AG09309 (cell line): ENCODE measurements at places on chromosomes 7 and 10.

GRCh38 chr7:47548546-47548945 is 33.4 kb downstream of the TNS3 start:
- no peak for DNase-seq

DNA sequence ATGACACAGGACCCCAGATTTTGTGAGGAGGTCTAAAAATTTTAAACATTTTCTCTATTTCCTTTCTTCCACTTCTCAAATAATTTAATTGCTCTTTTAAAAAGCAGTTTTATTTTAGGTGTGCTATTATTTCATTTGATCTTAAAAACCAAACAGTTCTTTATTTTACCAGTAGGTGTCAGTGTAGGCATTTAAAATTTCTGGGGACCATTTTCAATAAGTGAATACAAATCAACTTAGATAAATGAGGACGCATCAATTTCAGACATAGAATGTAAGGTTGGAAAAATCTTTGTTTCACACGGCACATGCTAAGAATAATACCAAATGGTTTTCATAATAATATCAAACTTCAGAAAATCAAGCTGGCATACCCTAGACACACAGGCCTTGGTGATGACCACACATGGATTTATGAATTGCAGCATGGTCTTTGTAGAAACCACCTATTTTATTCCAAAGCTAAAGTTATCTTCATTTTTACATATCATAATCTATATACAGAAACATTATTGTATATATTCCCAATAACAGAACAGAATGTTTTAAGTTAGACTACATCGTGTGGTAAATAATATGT is 127.6 kb upstream of the SLC26A5 start:
- peak; percentile 5 for DNase-seq

DNA sequence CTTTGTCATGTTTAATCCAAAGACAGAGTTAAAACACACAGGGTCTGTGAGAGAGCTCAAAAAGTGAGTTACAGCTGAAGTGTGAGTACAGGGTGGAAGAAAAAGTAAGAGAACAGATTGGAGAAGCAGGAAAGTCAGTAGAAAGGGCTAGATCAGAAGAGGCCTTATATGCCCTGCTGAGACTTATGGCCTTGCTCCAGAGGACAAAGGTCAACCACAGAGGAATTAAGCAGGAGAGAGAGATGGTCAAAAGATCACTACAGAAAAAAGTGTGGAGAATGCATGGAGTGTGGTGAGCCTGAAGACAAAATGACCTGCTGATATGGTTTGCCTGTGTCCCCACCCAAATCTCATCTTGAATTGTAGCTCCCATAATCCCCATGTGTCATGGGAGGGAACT is 213.8 kb downstream of the NEBL start:
- DNase-seq: no peak

DNA sequence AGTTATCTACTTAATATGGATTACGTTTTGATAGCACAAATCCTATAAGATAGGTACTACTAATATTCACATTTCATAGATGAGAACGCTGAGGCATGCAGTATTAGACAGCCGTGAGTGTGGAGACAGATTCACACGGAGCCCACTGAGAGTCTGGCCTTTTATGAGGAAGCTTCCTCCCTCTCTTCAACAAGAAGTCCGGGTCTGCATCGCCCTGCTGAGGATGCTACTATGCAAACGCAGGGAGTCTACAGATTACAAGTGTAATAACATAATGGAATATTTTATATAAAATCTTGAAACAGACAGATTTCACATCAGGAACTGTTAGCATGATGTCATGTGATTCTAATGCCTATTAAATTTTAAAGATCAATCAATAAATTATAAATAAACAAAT is 255.9 kb upstream of the GLI3 start:
- no peak for DNase-seq

GRCh38 chr7:24920451-24921361 is 59.3 kb downstream of the OSBPL3 start:
- no peak for DNase-seq

DNA sequence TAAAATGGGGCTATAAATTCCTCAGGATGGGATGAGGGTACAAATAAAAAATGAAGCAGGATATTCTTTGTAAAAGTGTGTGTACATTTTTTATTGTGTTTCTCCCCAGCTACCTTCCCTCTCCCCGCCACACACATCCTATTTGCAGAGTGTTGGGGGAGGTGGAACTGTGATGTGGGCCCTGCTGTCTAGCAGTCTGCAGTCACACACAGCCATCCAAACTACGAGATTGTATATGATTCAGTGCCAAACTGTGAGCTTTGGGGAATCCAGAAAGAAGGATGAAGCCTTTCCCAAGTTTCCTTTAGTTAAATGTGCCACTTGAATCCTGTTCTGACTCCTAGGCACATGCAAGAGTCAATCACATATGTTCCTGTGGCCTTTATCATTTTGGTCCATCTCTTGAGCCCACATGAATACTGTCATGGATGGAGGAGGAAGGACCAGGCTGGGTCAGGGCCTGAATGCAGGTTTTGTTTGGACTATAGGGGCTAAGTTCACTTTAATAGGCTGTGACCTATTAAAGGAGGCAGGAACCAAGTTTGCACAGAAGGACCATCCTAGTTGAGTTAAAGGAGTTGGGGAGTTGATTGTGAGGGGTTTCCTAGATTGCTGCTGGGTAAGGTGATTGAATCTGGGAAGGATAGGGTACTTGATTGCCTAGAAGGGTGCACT is 1.1 kb upstream of the SEMA4G start:
- no peak for DNase-seq

DNA sequence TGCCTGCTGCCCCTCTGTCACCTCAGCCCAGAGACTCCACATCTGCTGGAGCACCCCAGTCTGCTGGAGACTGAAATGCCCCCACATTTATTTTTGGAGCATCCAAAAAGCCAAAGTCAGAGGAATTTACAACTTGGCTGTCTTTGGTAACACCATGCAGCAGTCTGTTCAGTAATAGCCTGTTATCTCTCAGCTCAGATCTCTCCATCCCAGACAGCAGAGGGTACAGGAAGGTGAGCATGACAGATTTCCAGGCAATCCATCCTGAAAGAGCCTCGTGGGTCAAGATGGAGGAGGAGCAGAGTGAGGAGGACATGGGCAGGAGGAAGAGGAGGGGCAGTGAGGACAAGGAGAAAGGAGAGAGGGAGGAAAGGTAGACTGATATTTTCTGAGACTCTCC is 55.9 kb downstream of the GRID1 start:
- no peak for DNase-seq

DNA sequence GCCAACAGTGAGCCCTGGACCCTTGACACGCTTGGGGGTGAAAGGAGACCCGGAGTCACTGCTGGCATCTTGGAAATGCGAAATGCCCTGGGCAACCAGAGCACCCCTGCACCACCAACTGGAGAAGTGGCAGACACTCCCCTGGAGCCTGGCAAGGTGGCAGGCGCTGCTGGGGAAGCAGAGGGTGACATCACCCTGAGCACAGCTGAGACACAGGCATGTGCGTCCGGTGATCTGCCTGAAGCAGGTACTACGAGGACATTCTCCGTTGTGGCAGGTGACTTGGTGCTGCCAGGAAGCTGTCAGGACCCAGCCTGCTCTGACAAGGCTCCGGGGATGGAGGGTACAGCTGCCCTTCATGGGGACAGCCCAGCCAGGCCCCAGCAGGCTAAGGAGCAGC is 98.5 kb downstream of the TACC2 start:
- DNase-seq: no peak

- DNase-seq: no peak
Observed at GRCh38 chr7:150432915-150433892, 17.2 kb upstream of the GIMAP8 start.

DNA sequence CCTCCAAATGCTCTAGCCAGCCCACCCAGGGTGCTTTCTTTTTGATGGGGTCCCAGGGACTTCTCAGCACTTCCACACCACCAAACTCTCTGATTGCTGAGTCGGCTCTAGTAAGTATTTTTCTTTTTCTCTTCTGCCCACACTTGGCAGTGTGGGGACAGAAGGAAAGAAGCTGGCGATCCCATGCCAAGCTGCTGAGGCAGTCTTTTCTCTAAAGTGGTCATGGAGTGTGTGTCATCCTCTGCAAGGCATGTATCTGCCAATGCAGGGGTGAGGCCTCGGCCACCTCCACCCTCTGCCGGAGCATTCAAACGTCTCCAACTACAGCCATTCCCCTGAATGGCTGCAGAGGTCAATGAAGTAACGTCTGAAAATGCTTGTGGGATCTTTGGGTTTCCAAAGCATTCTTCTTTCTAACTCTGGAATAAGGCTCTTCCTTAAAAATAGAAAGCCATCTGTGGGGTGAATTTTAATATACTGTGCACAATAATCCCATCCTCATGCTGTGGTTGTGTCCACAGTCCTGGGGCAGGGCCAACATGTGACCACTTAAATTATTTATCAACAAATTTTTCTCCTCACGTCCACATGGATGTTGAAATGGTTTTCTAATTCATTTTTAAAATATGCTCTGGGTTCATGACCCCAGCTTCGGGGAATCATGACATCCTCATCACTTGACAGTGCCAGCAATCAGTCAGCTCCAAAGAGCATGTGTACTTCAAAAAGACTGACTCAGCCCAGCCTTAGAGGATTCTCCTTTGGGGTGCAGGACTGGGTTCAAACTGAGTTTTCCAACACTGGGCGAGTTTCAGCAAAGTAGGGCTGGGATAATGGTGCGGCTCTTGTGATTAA is 171.3 kb upstream of the ITGB1 start:
- DNase-seq: peak; percentile 97

- DNase-seq: no peak
Observed at GRCh38 chr7:45122975-45123860, 11.7 kb upstream of the TBRG4 start.

DNA sequence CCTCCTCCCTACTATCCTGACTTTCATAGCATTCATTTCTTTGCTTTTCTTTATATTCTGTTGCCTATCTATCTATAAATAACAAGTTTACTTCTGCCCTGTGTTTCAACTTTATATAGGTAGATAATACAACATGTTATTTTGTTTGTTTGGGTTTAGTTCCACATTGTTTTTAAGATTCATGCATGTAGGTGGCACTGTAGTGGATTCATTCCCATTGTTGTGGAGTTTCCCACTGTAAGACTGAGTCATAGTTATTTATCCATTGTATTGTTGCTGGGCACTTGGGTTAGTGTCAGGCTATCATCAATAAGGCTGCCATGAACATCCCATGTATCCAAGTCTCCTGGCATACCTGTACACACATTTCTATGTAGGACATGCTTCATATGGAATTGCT is 127.7 kb downstream of the ARHGAP22 start:
- DNase-seq: no peak

GRCh38 chr10:33365301-33365700 is 30.8 kb upstream of the NRP1 start:
- no peak for DNase-seq

- no peak for DNase-seq
Observed at GRCh38 chr7:151110941-151111645, 24.8 kb downstream of the AGAP3 start.

DNA sequence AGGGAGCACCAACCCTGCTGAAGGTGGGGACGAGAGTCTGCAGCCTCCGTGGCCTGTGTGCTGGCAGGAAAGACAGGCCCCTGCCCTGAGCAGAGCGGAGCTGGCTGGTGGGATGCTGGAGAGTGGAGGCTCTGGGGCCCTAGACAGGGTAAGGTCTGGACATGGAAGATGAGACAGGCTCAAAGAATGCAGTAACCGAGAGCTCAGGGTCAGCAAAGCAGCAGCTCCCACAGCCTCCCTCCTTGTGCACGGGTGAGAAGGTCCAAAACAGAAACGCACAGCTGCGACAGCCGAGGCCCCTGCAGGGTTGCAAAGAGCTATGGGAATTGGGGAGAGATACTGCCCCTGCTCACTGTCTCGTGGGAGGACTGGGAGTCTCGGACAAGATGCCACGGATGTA is 80.5 kb downstream of the TNS3 start:
- no peak for DNase-seq

DNA sequence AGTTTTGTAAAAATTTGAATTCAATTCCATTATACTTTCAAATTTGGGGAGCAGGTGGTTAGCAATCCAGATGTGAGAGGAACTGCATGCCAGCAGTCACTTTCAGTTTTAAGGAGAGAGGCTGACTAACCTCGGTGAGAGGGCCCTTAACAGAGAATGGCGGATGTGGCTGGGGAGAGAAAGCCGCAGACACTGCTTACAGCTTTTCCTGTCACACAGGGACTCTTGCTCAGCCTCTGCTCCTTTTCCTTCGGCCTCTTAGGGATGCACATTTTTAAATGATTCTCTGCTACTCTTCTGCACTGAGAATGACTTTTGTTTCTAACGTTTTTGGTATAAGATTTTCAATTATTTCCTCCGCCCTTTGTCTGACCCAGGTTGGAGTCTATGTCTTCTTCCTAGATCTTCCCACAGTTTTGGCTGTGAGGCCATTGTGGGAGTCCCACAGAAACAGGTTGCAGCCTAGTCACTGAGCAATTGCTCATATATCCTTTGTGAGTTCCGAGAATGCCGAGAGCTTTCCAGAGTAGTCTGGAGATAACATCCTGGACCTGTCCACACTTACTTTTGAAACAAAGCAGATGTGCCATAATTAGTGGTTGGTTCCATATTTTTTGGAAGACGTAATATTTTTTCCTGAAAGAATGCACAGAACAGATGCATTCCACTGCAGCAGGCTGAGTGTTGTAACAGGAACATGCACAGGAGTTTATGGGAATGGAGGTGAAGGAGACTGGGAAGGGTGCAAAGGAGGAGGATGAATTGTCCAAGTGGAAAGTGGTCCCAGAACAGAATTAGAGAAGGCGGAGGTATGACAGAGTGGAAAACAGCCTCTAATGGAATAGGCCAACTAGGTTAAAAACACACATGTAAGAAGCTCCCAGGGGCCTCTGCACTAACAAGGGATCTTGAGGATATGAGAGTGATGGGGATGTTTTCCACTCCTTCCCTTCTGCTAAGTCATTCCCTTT is 168.0 kb upstream of the ZNF32 start:
- DNase-seq: peak; percentile 89

- no peak for DNase-seq
Observed at GRCh38 chr10:77245953-77246352, 391.7 kb downstream of the KCNMA1 start.

GRCh38 chr10:79413196-79413595 is 32.2 kb downstream of the ZCCHC24 start:
- DNase-seq: no peak

DNA sequence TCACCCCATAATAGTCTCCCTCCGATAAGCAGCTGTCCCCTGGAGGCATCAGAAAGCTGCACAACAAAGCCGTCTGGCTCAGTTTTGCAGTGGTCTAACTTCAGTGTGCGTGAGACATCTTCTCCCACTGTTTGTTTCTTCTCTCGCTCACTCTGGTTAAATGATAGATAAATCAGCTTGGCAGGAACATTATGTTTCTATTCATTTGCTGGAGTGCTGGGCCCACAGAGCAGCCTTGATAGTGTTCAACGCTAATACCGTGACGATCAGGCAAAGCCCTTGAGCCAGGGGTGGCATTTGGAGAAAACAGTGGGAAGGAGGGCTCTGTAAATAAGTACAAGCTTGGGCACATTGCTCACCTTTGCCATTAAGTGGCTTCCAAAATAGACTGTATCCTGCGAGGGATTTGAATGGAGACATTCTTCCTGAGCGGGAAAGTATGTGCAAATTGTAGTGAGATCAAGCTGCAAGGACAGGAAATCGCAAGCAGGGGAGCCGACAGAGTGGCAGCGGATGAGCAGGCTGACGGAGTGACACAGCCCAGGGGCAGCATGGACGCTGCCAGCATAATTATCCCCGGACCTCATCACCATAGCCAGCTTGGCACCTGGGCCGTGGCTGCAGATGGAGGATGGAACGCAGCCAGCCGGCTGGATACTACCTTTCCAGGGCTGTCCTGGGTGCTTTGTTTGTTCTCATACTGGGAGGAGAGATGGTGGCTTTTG is 256.8 kb upstream of the FZD8 start:
- no peak for DNase-seq
